ENCODE measurements at places on chromosomes 7 and 10.
A peak's percentile ranks its signal among the peaks of the same experiment; 100 is the strongest.

DNA sequence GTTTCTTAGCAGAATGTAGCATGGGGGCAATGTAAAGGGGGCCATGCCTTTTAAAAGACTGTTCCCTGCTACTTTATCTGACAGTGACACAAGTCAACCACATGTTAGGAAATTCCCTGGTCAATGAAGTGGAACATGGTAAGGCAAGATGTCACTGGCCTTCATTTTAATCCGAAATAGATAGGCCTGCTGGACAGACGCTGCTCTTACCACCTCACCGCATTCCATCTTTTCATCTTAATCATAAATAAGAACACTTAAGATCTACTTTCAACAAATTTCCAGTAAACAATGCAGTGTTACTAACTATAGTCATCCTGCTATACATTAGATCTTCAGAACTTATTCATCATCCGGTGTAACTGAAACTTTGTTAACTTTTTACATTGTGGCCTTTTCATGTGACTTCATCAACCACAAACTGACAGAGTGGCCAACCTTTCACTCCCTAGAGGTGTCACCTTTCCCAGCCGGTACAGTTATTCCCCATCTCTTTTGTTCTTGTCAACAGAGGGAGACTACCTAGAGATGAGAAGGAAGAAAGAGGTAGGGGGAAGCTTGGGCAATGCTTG, 15.6 kb downstream of the ASB4 start:
- no peak for DNase-seq

DNA sequence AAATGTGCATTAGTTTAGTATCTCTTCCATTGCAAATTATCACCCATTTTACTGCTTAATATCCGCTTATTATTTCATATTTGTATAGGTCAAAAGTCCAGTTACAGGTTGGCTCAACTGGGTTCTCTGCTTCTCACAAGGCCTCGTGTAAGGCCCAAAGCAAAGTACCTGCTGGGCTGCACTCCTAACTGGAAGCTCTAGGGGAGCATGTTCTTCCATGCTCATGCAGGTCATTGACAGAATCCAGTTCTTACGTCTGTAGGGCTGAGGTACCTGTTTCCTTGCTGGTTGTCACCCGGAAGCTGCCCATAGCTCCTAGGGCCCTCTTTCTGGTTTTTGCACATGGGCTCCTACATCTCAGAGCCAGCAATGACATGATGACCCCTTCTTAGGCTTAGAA, 79.6 kb downstream of the RAPGEF5 start:
- DNase-seq = no peak

- peak; percentile 52 for DNase-seq
These were observed 182.0 kb downstream of the THSD7A start for GRCh38 chr7:11650030-11650429.

DNA sequence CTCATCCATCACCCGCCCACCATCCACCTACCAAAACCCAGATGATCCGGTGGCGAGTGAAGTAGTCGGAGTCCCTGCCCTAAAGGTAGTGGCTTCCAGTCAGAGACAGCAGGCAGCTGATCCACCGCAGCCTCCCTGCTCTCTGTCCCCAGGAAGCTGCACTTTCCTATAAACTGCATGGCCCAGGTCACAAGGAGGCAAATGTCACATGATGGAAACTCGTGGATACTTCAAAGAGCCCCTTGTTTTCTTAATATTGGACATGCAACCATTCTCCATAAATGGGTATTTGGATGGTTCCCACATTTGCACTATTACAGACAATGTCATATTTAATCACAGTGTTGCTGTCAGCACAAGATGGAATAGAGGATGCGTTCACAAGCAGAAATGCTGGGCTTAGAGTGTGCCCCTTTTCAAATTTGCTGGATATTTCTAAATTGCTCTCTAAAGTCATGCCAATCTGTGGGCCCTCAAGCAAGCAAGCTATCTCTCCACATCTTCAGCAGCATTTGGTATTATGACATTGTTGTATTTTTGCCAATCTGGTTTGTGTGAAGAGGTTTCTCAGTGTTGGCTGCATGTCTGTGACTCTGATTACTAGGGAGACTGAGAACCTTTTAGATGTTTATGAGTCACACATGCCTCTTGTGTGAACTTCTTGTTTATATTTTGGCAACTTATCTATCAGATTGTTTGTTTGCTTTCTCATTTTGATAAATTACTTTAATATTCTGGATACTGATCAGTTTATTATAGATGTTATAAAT, 822.0 kb downstream of the TNS3 start:
- peak; percentile 58 for DNase-seq

DNA sequence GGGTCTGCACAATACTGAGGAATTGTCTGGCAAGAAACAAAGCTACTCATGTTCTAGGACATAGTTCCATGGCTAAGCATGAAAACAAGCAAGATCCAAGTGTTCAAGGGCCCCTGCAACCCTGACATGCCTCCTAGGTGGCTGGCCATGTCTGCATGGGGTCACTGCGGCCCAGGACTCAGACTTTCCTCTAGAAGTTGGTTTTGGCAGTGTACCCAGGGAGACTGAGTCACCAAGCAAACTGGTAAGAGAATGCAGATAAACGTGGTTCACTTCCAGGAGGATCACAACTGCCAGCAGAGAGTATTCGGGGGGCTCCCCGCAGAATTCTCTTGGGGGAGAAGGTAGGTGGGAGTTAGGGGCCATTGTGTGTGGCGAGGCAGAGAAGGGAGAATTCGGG, 7.4 kb upstream of the PFKFB3 start:
- DNase-seq = peak; percentile 85

DNA sequence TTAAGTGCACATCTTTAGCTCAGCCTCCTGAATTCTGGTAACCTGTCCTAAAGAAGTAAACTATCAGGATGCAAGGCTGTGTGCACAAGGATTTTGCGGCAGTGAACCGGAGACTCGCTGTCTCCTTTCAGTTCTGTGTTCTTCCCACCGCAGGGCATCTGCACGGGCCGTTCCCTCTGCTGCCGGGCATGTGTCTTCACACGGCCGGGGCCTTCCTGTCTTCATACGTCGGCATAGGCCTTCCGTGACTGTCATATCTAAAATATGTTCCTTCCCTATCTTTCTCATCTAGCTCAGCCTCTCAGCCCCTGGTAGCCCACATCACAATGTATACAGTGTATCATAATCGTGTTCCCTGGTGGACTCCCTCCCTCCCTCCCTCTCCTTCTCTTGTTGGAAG, 16.4 kb downstream of the PALD1 start:
- no peak for DNase-seq

DNA sequence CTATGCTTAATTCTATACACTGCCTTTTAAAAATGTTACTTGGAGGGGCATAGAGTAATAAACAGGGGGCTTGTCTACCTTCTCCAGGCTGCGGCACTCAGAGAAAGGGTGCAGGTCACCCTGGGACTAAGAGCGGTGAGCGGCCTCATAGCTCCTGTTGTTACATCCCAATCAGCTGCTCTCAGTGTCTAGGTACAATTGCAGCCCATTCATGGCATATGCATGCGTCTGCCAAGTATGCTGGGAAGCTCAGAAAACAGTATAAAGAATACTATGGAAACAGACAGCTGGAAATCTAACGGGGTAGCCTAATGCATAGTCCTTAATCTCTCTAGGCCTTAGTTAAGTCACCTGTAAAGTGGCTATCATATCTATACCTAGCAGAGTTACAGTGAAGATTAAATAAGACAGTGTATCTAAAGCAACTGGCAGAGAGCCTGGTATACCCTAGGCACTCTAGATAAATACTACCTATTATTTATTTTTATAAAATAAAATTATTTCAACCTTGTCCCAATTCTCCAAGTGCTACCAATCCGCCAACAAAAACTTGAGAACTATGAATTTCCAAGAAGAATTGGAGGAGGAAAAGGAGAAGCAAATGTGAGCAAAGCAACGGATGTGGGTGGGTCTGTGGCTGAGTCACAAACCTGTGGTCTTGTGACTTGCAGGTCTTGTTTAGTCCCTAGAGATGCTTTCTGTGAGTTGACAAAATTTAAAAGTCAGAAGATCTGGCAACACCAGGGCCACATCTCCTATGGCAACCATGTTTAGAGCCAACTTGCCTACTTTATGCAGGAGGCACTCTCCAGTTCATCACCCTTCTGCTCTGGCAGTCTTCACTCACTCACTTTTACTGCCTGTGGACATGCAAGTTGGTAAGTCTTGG, 183.0 kb downstream of the RAPGEF5 start:
- DNase-seq = peak; percentile 44

- no peak for DNase-seq
These were observed 129.8 kb downstream of the SEC23IP start for GRCh38 chr10:120022357-120022756.

DNA sequence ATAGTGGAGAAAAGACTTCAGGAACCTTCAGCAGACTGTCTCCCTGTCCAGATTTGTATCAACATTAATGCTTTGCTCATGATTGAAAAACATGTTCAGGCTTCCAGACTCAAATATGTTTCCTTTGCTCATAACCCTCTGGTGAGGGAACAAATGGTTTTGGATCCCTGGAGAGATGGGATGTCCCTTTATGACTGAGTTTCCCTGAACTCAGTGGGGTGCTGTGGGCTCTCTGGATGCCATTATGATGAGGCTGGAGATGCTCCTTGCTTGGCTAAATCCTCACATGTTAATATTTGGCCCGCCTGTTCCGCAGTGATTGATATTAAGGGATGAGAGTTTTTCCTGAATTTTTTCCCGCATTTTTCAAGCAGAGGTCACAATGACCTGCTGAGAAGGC, 749.4 kb downstream of the SUGCT start:
- no peak for DNase-seq

DNA sequence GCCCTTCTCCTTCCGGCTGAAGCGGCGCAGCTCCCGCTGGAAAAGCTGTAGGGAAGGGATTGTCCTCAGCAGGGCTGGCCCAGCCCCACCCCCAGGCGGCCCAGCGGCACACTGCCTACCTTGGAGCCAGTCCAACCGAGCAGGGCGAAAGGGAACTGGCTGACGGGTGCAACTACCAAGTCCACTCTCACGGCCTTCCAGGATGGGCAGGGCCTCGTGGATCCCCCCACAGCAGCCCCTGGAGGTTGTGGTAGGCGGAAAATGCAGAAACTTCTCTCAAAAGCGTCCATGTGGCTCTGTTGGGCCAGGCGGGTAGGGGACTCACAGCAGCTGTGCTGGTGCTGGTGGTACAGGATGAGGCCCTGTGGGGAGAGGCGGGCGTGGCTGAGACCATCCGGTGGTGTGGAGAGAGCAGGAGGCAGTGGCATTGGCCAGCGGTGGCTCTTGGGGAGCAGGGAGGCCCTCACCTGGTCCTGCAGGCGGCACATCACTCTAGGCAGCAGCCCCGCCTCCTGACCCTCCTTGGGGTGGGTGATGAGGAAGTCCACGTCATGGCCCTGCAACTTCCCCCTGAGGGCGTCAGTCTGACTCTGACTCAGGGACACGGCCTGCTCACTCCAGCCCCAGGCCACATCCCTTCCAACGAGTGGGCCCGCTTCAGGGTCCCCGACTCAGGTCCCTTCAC, 8.4 kb upstream of the PGAM2 start:
- peak; percentile 65 for DNase-seq

GRCh38 chr7:155437836-155438235, 20.1 kb upstream of the EN2 start:
- DNase-seq = no peak

DNA sequence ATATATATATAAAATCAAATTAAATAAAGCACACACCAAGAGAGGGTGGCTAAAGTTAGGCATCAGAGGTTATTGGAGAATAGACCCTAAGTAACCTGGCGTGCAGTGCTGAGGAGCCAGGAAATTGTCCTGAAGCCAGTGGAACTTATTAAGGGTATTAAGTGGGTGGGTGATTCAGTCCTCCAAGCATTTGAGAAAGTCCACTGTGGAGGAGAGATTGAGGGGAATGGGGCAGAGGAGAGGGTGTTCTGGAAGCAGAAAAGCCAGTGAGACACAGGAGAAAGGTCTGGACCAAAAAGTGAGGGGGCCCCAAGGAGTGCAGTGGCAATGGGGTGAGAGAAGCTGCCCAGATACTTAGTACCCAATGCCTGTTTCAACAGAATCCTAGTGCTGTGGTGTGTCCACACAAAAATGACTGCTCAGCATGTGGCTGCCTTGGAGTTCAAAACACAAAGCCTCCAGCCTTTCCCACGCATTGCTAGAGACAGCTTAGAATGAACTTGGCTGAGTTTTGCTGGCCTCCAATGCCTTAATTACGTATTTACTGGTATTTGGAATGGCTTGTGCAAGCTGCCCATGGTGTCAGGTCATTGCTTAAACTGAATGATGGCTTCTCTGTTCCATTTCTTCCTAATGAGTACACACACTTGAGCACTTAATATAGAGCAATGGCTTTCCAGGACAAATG, 44.9 kb upstream of the CHST15 start:
- DNase-seq = no peak

GRCh38 chr10:48748573-48748972, 63.9 kb downstream of the WDFY4 start:
- no peak for DNase-seq

- DNase-seq = peak; percentile 35
These were observed 7.4 kb downstream of the ITGB1 start for GRCh38 chr10:32950591-32951108.

GRCh38 chr10:17357781-17358180, 96.6 kb downstream of the ST8SIA6 start:
- no peak for DNase-seq

DNA sequence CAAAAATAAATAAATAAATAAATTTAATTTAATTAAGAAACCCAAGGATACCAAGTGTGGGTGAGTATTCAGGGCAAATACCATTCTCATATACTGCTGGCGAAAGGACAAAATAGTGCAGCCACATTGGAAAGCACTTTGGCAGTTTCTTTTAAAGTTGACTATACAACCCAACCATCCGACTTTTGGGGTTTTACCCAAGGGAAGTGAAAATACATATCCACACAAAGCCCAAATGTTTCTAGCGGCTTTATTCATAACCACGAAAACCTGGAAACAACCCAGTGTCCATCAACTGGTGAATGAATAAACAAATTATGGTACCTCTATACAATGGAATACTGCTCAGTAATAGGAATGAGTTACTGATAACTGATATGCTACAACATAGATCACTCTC, 36.2 kb upstream of the OGDHL start:
- DNase-seq = no peak

DNA sequence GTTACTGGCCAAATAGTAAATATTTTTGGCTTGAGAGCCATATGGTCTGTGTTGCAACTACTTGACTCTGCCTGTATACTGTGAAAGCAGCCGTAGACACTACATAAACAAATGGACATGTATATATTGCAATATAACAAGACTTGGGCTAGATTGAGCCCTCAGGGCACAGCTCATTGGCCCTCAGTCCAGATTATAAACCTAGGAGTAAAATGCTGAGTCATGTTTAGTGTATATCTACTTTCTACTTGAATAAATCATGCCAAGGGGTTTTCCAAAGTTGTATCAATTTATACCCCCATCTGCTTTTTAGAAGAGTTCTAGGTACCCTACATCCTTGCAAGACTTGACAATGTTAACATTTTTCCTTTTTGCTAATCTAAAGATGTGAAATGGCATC, 27.4 kb upstream of the POU6F2 start:
- DNase-seq = no peak

DNA sequence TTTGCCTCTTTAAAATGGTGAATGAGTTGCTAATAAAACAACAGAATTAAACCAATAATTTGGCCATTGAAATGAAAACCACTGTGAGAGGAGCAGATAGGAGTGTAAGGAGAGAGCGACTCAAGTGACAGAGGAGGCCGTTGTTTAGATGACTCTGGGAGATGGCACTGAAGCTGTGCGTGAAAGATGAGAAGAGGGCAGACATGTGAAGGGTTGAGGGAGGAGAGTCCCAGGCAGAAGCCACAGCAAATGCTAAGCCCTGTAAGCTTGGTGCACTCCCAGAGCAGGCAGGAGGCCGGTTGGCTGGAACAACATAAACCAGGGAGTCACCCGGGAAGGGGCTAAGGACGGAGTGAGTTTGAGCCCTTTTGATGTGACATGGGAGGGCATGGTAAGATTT, 814 bp upstream of the OPALIN start:
- no peak for DNase-seq

GRCh38 chr7:135755351-135755753, 6.7 kb upstream of the FAM180A start:
- no peak for DNase-seq
